ENCODE measurements at places on chromosomes 7 and 10. TPM values are rescaled to one million over a fixed set of nuclear protein-coding genes. Genes with fewer than 3 reads are reported as not detected.

DNA sequence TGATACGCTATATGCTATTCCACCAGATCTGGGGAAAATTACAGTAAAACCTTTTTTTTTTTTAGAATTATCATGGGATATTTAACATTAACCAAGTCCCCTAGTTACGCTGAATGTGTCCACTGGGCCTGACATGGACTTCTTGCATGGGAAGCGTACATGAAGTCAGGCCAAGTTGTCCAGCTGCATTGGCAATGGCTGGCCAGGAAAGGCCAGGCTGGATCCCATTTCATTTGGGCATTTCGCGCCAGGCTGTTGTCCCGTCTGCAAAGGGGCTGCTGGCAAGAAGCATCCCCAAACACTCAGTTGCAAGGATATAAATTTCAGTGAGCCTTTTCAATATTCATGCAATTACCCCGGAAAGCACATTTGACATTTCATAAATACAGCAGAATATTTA is 933.3 kb downstream of the GRID1 start:
- no peak for DNase-seq

DNA sequence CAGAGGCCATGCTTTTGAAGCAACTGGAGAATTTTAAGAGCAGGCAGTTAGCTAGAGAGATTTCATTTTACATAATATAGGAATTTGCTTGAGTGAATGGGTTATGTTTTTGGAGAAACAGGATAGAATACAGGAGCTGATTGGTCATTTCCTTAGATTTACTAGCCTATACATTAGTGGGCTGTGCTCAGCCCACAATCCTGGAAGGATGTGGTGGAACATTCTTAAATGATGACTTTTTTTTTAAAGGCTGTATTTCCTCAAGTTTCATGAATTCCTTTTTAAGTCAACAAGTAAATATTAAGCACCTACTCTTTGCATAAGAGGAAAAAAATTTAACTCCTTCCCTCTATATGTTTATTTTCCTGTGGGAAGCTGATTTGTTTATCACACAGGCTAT is 314.4 kb upstream of the BMPER start:
- DNase-seq = no peak

DNA sequence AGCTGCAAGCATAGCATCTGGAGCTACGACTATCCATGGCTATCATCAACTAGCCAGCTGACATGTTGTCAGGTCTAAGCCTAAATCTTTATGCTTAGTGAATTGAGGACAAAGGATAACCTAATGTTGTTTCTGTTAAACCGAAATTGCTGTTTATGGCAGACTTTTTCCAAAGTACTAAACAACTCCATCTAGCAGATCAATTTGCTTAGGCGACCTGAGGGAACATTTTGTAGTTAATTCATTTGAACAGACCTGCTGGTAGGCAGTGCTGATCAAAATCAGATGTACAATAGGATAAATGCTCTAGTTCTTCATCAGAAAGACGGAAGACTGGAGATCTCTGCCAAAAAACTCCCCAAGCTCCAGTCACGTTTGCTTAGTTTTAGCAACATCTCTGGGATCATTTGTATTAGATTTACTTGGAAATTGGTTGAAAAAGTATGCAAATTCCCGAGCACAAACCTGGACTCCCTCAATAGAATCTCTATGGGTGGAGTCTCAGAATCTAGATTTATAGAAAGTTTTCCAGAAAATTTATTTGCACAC is 301.6 kb upstream of the NRP1 start:
- no peak for DNase-seq

- DNase-seq = no peak
These were observed 34.5 kb downstream of the FRMD4A start for GRCh38 chr10:14296065-14296709.

GRCh38 chr7:107080099-107080505 is 35.6 kb downstream of the PRKAR2B start:
- DNase-seq = no peak

DNA sequence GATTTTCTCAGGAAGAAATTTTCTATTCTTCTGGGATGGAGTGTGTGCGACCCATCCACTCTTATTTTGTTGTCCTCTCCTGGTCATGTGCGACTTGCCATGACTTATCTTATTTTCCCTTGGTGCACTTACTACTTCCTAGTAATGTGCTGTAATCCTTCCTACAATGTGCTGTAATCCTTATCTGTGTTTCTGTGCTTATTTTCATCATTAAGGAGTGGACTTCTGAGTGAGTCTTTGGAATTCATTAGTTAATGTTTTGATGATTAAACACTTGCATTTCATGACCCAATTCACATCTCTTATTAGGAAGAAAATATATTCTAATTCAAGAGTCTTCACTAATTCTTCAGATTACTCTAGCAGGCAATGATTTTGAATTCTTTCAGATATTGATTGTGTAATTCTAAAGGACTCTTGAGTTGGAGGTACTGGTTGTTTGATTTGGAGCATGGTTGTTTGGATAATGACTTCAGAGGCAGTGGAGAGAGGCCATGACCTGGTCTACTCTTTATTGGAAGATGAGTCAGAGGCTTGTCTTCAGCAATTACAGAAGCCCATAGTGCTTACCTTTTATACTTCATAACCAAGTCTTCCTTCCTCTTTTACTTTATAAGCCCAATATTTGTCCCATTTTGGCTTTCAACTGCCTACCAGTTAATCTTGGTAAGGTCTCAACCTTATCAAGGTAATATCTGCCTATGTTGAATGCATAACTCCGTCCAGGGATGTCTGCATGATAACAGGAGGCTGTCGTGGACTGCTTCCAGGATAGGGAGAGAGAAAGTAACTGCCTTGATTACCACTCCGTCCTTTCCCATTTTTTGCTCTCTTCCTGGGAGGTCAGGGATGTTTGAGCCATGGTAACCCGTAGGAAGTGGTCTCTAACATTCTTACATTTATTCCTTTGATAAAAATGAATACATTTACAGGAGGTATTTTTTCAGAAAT is 278.3 kb upstream of the SP8 start:
- no peak for DNase-seq

- DNase-seq = no peak
These were observed 7.8 kb upstream of the ZYX start for GRCh38 chr7:143373255-143373794.

GRCh38 chr7:140678081-140678815 is 5.5 kb downstream of the ADCK2 start:
- DNase-seq = no peak

- DNase-seq = no peak
These were observed 599.7 kb downstream of the KCNMA1 start for GRCh38 chr10:77037735-77038403.

GRCh38 chr7:85695533-85695932 is 508.7 kb upstream of the SEMA3D start:
- DNase-seq = no peak

DNA sequence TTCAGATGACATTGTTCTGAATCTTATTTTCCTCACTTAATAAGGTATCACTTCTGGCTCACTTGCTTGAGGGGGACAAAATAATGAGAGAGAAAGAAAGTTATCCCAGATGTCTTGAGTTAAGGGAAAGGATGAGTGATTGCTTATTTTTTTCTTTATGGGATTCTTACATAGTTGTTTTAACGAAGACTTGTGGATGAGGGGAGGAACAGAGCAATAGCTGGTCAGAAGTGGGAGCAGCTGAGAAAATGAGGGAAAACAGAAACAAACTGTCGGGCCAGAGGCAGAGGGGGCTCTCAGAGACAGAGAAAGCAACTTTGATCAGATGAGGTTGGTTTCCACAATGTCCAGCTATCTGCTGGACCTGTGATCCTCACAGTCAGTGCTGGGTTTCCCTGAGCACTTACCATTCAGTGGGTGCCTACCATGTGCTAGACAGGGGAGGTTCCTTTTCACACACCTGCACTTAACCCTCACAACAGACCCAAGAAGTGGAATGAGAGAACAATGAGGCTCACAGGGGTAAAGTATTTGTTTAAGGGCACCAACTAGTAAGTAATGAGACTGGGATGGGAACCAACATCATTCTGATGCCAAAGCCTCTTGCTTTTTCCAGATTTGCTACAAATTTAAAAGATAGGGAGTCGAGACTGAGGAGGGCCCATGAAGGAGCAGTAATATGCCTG is 64.2 kb downstream of the BICC1 start:
- DNase-seq = no peak

- no peak for DNase-seq
These were observed 221.2 kb downstream of the CELF2 start for GRCh38 chr10:11238893-11239292.

GRCh38 chr7:27793780-27794179 is 53.8 kb downstream of the TAX1BP1 start:
- DNase-seq = no peak

DNA sequence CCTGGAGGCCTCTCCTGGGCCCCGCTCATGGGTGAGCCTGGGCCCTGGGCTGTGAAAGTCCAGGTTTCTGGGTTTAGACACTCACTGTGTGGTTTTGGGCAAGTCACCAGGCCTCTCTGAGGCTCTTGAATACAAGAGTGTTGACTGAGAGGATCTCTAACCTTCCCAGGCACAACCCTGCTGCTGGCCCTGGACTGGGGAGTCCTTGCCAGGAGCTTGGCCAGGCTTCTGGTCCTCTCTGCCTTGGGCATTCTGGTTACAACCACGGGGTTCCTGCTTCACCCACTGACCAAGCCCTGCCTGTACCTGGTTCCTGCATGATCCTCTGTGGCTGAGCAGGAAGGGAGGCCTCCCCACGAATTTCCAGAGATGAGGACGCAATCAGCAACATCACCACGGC is 63.6 kb upstream of the COL13A1 start:
- DNase-seq = no peak

GRCh38 chr10:94062611-94063010 is 68.9 kb downstream of the PLCE1 start:
- no peak for DNase-seq

DNA sequence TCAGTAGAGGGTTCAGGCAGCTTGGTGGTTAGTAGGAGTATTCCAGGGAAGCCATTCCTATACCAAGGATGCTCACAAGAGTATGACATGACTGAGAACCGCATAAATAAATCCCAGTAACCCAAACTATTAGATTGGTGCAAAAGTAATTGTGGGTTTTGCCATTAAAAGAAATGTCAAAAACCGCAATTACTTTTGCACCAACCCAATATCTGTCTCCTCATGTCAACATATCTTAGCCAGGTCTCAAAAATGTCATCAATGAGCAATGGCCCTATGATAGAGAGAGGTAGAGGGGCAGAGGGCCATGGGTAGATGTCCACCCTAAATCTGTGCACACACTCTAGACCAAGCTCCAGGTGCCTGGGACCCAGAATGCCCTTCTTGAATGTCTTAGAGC is 23.6 kb downstream of the NEUROD6 start:
- DNase-seq = no peak

DNA sequence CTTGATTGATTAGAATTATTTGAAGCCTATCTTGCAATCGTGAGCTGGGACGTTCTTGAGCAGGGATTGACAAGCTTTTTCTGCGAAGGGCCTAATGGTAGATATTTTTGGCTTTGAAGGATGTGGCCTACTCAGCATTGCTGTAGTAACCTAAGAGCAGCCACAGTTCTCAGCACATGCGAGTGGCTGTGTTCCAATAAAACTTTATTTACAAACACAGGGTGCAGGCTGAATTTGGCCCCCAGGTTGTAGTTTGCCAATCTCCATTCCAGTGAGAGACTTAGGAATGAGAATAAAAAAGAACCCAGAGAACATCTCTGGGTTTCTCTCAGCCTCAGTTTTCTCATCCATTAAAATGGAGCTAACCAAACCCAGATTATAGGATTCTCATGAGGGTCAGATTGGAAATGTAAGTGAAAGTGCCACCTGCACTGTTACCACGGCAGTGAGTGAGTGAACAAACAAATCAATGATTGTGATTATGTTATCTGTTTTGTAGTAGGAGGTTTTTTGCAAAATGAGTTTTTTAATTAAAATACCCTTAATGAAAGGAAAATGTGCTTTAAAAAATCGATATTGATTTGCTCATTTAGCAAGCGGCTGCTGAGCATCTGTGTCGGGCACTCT is 664.0 kb downstream of the SDK1 start:
- DNase-seq = no peak

DNA sequence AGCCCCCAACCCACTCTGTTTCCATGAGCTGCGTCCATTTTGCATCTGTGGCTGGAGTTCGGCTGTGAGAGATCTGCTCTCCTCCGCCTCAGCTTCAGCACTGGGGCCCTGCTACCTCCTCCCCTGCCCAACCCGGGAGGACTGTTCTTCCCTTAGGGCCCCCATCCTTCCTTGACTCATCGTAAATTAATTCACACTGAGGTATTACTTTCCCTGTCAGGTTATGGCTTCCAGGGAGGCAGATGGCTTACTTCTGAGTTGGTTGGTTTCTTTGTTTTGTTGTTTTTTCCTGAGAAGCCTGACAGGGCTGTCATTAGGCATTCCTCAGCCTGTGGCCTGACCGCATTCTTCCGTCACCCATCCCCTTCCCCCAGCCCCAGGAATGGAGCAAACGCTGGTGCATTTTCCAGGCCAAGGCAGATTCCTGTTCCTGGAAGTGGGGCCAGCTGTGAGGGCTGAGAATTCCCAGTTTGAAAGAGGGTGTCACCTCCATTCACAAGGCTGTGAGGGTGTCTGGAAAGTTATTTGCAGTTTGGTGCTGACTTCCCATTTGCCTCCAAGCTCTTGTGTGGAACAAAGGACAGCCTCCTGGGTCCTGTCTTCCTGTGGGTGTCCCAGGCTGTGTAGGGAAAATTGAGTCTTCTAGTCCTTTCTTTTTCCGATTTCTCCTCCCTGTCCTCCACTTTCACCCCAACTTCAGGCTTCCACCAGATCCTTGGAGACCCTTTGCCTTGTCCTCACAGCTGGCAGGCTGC is 11.7 kb downstream of the CPA5 start:
- DNase-seq = peak; percentile 90

- DNase-seq = no peak
These were observed 87.2 kb upstream of the COL1A2 start for GRCh38 chr7:94307399-94308048.

DNA sequence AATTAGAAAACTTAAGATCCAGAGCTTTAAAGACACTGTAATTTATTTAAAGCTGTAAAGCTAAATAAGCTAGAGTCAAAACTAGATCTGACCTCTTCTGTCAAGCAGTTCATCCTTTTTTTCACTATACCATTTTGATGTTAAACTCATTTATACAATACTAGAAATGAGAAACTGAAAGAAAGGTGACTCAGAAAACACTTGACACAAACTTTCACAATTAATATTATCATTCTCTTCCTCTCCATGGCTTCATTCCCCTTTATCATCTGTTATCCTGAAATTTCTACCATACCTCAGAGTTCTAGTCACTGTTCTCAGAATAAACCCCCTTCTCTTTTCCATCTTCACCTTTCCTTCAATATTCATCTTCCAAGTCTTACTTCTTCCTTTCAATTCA is 1.3 kb downstream of the FIGNL1 start:
- no peak for DNase-seq

The ASB4 gene
- polyA plus RNA-seq = 0.26 TPM

The LRCH4 gene
- 50.1 TPM for polyA plus RNA-seq

The NAT16 gene
- polyA plus RNA-seq = 0.18 TPM

The PLEKHS1 gene
- 0.14 TPM for polyA plus RNA-seq

The AKR1C1 gene
- 11.2 TPM for polyA plus RNA-seq

The TMUB1 gene
- polyA plus RNA-seq = 19.9 TPM

The RNF133 gene
- polyA plus RNA-seq = 1.1 TPM

The NRCAM gene
- 24.1 TPM for polyA plus RNA-seq

The PLAC9 gene
- 28.2 TPM for polyA plus RNA-seq

The EGR2 gene
- polyA plus RNA-seq = 1.8 TPM

The NUPR2 gene
- polyA plus RNA-seq = 1.4 TPM

The MKX gene
- 10.2 TPM for polyA plus RNA-seq

The PIK3CG gene
- polyA plus RNA-seq = 2.4 TPM

The CDK1 gene
- polyA plus RNA-seq = 72.1 TPM

The OR2A42 gene
- polyA plus RNA-seq = 2.0 TPM

The CALCR gene
- 0.76 TPM for polyA plus RNA-seq

The PLAU gene
- polyA plus RNA-seq = 10.7 TPM

The HECTD2 gene
- polyA plus RNA-seq = 36.2 TPM
